ENCODE measurements at places on chromosomes 5 and 9. TPM values are rescaled to one million over a fixed set of nuclear protein-coding genes. Genes with fewer than 3 reads are reported as not detected.

Gene ZCCHC9
- total RNA-seq, result 11.4 TPM

Gene CTSL
- total RNA-seq, result 66.3 TPM

Gene C9orf43
- total RNA-seq, result 1.2 TPM

Gene FBLL1
- 0.65 TPM for total RNA-seq

Gene DMRT3
- total RNA-seq, result not detected

Gene MYO10
- 133 TPM for total RNA-seq

Gene EQTN
- not detected for total RNA-seq

Gene PCDHGA8
- total RNA-seq, result 2.9 TPM

Gene ZBED3
- 7.8 TPM for total RNA-seq

Gene SUSD3
- total RNA-seq, result 0.98 TPM

Gene MARVELD2
- total RNA-seq, result 4.8 TPM

Measured in vein endothelial cell (primary cell).